ENCODE measurements at places on chromosomes 12 and 14.

GRCh38 chr14:36827861-36828260 is 166.2 kb downstream of the PAX9 start:
- no peak for DNase-seq

DNA sequence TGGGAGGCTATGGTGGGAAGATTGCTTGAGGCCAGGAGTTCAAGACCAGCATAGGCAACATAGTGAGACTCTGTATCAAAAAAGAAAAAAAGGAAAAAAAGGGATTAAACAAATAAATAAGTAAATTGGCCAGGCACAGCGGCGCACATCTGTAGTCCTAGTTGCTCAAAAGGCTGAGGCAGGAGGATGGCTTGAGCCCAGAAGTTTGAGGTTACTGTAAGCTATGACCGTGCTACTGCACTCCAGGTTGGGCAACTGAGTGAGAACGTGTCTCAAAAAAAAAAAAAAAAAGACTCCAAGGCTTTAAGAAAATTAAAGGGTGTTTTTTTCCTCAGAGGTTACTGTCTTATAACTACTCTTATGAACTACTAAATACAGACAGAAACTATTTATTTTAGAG is 11.7 kb downstream of the BEST3 start:
- DNase-seq, result no peak

DNA sequence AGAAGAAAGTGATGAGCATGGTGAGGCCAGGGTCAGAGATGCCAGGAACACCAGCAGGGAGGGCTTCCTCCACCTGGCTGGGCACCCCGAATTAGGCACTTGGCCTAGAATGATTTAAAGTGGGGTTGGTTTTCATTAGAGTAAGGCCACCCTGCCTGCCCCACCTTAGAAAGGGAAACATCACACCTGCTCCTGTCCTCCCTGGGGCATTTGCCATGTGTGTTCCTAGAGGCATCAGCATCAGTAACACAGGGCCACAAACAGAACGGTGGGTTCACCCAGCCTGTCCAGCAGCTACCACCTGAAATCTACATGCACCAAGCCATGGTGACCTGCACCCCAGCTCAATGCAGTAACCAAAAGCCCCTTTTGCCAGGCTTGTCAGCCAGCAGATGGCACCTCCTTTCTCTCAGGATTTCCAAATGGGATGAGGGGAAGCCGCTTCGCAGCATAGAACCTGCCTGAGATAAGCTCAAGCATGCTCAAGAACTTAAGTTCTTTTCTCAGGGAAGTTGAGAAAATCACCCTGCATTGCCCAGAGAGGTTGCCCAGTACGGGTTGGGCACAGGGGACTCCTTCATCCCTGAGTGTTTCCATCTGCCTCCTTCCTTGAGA is 338.8 kb downstream of the DPF3 start:
- DNase-seq, result peak; percentile 33

- no peak for DNase-seq
Measured at GRCh38 chr12:130644146-130644545, 72.0 kb downstream of the RIMBP2 start.

GRCh38 chr14:104600141-104600643 is 4.4 kb downstream of the TMEM179 start:
- DNase-seq, result peak; percentile 93

GRCh38 chr14:36521598-36522345 is 1.7 kb upstream of the NKX2-1 start:
- no peak for DNase-seq

DNA sequence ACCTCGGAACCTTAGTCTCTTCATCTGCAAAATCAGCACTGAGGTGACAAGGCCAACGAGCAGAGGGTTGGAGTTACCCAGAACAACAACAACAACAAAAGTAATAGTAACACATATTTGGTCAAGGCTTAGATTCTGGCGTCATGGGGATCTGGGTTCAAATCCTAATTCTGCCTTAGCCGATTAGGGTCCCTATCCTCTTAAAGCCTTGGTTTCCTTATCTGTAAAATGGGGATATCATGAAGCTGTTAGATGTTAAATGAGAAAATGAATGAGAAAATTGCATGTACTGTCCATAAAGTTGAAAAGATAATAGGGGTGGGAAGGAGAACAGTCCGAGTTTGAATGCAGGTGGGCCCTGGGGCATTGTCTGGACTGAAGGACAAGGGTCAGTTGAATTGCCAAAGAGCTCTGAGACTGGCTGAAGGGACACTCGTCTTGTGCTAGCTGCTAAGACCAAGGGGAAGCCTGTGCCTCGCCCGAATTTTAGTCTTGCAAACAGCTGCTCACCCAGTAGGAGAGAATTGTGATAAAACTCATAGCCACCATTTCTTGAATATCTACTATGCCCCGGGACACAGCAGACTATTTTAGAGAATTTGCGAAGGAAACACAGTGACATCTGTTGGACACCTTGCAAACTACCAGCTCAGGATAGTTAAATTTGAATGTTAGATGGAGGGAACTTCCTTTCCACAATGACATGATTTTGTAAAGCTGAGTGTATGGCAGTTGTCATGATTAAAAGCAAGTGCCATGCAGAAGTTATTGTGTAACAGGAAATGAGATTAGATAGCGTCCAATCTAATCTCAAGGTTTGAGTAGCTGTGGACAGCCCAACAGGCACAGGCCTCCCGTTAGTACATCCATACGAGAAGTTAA is 6.8 kb upstream of the HNF1A start:
- peak; percentile 61 for DNase-seq

DNA sequence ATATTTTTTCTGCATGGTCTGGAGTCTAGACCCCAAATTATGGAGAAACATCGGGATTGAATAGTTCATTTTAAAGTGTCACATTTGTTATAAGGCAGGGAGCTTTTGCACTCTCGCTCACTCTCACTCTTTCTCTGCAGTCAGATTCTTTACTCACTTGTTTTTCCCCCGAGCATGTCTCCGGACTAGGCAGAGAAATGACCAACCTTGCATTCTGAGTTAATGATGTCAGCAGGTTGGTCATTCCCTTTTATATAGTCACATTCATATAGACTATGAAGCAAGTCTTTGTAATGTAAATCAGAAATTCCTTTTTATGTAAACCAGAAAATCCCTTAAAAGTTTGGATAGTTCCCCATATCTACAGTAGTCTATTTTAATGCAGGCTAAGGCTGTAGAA is 4.1 kb downstream of the C12orf75 start:
- DNase-seq, result no peak

DNA sequence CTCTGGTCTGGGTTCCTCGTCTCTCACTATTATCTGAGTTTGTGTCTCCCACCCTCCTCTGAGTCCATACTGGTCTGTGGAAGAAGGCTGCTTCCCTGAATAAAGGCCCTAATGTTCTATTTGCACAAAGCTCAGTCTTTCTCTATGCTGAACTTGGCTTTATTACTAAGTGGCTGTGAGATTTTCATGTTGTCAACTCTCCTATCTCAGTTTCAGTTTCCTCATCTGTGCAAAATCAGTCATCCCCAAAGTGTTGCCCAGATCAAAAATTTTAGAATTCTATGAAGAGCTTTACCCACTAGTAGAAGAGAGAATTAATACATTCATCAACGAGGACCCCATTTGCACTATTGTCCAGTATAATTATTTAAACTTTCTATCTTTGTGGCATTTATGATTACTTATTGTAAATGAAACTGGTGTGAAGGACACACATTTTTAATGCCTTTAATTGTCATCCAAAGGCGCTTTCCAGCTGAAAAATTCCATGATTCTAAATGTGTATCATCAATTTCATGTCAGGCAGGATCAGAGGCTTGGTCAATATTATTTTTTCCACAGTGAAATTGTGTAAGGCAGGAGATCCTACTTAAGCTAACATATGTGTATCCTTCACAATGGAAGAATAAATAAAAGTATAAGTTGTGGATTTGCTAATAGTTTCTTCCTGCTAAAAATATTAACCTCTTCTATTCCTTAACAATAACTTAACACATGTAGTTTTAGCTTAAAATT is 79.1 kb upstream of the EEA1 start:
- DNase-seq, result no peak
